ENCODE measurements at places on chromosomes 6 and 20. TPM values are rescaled to one million over a fixed set of nuclear protein-coding genes. Genes with fewer than 3 reads are reported as not detected.

Gene CEP162
- total RNA-seq: 2.9 TPM

Gene MYO6
- 26.7 TPM for total RNA-seq

Gene ADGRF1
- total RNA-seq: not detected

Gene KCNK16
- total RNA-seq: not detected

Gene CST2
- total RNA-seq: not detected

Gene SLC17A4
- not detected for total RNA-seq

Gene PSORS1C2
- not detected for total RNA-seq

Gene SPACA1
- total RNA-seq: not detected

Gene AHI1
- 8.3 TPM for total RNA-seq

Gene CDH22
- total RNA-seq: 0.13 TPM

DNA sequence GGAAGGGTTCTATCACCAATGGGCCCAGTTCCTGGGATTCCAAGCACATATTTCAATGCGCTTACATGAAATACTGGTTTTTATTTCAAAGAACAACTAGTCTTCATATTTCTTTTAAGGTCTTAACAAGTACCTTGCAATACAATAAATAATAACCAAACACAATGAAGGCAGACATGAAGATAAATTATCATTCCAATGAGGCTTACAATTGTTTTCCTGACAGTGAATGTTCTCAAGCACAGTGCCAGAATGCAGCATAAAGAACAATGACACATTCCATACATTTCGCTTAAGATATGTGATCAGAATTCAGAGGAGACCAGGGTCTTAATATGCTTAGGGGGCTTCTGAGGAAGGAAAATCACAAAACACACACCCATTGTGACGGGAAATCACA is 26.3 kb downstream of the RAMACL start:
- DNase-seq: no peak

- DNase-seq: peak; percentile 37
Observed at GRCh38 chr6:146598772-146599405, at the start of gene ADGB. Gene ADGB, plus strand, starts transcription at chr6:146598972. Its CDS starts 69 bp downstream, at chr6:146599041.

GRCh38 chr6:36752886-36753506 is 55.4 kb downstream of the RAB44 start:
- no peak for DNase-seq

DNA sequence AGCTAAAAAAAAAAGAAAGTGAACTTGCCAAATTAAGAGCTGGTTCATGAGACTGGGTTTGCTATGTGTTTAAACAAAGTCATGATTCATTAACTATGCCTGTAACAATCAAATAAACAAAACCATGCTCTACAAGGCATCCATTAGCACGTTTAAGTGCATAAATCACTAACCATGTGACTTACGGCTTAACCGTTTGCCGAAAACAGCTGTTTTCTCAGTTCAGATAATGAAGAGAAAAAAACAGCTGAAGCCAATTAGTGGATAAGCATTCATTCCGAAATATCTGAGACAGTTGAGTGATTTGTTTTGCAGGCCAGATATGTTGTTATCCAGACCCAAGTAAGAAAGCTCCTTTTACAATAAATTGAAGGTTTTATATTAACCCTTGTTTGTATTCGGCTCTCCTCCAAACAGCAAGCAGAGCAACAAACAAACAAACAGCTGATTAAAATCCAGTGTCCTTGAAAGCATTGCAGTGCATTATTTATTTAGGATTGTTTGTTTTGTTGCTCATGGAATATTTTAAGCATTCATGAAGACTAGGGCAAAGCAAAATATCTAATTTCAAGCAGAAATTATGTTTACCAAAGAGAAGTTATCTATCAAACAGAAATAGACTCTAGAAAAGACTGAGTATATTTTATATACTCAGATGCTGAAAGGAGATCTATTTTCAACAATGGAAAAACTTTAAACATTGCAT is 343.5 kb downstream of the RFPL4B start:
- DNase-seq: no peak

GRCh38 chr6:3396503-3397180 is 60.2 kb downstream of the SLC22A23 start:
- DNase-seq: no peak

DNA sequence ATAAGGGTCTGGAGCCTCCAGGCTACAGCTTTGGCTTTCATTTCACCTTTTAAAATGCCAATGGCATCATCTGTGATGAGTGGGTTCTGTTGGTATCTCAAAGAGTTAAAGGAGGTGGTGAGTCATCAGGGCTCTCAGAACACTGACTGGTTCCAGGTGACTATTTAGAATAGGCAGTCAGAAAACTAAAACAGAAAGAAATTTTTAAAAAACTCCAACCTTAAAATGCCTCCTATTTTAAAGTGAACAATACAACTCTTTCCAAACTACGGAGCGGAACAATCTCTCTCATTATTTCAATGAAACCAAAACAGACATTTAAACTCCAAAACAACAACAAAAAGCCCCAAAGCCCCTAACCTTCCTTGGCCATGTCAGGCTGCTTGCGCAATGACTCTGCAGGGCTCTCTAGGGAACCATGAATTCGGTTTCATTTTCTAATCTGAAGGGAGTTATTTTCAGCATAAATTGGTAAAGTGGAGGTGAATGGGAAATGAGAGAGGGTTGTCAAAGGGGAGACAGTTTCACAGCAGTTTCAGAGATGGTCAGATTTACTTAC is 194.9 kb downstream of the KIF6 start:
- DNase-seq: no peak

- no peak for DNase-seq
Observed at GRCh38 chr6:170085475-170086401, 205.1 kb downstream of the DLL1 start.

DNA sequence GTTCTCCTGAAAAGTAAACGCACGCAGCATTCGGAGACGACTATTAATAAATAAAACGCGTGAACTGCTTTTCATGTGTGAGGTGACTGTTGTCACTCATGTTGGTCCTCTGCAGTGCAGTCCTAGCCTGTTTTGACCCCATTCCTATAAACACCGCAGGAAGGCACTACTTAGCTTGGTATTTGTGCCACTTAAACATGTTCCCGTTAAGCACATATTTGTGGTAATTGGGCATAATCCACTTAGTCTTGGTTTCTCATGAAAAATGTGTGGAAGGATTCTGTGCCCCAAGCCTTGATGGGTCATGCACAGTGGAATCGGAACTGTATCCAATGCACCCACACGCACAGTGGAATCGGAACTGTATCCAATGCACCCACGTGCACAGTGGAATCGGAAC is 313.9 kb downstream of the THBS2 start:
- no peak for DNase-seq

DNA sequence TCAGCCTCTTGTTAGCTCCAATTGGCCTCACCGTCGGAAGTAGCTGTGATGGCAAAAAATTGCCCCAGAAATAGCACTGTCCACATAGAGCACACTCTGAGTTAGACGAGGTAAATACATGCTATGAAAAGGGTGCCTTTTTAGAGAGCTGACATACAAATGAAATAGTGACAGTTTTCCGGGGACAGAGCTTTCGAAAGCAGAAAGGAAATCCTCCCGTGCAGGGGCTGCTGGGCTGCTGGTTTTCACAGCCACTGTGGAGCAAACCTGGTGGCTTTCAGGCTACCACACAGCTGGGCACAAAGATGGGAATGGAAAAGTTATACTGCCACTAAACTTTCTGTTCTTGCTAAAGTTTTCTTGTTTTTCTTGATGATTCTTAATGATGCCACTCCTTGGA is 8.3 kb downstream of the SLPI start:
- DNase-seq: no peak

DNA sequence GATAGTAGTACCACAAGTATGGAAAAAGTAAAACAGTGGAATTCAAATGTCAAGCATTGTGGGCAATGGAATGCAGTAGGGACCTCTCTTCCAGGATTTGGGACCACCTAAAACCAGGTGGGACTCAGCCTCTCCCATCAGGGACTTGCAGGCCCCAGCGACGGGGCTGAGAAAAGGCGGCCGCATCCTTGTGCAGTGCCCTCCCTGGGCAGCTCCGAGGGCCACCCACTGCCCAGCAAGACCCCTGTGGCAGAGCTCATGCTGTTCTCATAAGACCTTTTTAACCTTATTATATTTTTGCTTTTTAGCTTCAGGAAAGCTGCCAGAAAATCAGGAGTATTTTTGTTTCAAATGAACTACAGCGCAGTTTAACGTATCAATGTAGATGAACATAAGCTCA is 142.6 kb upstream of the RPS6KA2 start:
- no peak for DNase-seq

DNA sequence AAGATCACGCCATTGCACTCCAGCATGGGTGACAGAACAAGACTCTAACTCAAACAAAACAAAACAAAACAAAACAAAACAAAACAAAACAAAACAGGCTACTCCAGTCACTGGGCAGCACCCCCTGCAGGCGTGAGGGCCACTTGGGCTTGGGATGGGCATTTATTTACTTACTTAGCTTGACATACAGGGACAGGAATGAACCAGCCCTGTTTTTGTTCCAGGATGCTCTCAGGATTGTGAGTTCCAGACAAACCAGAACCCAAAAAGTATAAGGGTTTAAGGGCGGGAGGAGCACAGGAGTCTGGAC is 4.0 kb upstream of the PTPN1 start:
- DNase-seq: no peak

GRCh38 chr6:41036601-41037000 is 2.4 kb downstream of the UNC5CL start:
- no peak for DNase-seq

DNA sequence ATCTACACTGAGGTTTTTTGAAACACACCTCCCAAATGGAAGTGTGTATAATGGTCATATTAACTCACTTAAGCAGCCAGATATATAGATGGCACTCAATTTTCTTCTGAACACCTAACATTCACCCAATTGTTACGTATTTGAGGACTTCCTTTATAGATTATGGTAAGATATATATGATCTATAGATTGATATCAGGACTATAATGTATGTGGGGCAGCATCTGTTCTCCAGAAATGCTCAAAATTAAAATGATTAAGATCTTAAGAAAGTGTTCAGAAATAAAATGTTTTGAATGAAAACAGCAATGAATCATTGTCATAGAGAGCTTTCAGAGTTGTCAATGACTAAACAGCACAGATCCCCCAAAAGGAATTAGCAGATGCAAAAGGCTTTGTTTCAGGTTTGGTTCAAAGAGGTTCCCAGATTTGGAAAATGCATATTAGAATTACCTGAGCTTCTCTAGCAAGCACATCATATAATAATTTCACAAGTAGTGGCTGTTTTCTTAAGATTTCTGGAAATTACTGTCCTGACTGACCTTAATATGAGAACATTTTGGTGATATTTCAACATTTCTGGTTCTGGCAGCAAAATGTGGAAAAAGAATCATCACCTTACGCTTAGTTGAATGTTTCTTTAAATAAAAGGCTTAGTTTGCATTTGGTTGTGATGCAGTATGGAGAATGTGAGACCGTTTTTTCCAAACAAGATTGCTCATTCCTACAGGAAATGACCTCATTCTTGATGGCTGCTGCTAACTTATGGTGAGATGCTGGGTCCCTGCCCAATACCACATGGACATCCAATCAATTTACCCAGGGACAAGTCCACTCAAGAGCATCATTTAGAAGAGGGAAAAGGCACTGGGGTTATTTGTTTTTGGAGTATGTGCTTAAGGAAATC is 31.5 kb downstream of the TRAF3IP2 start:
- DNase-seq: peak; percentile 87

DNA sequence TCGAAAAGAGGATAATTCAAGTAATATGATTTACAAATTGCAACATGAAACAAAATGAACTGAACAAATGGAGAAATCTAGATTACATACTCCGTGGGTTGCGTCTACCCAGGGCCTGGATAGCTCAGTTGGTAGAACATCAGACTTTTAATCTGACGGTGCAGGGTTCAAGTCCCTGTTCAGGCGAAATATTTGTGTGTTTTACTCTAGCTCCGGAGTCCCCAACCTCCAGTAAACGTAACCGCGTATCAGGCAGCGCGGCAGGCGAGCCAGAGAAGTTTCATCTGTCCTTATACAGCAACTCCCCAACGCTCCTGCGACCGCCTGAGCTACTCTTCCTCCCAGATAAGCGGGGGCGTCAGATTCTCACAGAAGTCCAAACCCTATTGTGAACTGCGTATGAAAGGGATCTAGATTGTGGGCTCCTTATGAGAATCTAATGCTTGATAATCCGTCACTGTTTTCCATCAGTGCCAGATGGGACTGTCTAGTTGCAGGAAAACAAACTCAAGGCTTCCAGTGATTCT is 176.1 kb downstream of the TRIM27 start:
- DNase-seq: no peak

- no peak for DNase-seq
Observed at GRCh38 chr6:158768436-158768835, 50.7 kb downstream of the EZR start.

DNA sequence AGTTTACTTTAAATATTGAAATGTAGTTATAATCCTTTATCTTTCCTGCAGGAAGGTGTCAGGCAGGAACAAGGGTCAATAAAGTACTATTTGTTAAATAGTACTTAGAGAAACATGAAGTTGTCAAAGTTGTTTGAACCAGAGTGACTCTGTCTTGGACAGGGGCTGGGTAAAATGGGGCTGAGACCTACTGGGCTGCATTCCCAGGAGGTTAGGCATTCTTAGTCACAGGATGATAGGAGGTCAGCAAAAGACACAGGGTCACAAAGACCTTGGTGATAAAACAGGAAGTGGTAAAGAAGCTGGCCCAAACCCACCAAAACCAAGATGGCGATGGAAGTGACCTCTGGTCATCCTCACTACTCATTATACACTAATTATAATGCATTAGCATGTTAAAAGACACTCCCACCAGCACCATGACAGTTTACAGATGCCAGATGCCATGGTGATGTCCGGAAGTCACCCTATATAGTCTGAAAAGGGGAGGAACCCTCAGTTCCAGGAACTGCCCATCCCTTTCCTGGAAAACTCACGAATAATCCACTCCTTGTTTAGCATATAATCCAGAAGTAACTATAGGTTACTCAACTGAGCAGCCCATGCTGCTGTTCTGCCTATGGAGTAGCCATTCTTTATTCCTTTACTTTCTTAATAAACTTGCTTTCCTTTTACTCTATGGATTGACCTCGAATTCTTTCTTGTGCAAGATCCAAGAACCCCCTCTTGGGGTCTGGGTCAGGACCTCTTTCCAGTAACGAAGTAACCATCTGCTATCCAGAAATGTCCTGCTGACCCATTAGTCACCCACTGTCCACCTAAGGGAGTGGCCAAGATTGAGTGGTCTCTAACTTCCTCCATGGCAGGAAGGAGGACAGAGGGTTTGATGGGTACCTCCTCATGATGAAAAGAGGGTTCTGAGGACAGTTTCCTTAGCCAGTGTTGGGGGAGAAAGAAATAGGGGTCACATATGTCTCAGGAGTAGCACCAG is 19.6 kb downstream of the SLC22A2 start:
- DNase-seq: no peak

Measured in dermis microvascular lymphatic vessel endothelial cell (primary cell).